Eye (tissue), 1 donor: ENCODE measurements at places on chromosomes 5 and 9.
A peak's percentile ranks its signal among the peaks of the same experiment; 100 is the strongest.

DNA sequence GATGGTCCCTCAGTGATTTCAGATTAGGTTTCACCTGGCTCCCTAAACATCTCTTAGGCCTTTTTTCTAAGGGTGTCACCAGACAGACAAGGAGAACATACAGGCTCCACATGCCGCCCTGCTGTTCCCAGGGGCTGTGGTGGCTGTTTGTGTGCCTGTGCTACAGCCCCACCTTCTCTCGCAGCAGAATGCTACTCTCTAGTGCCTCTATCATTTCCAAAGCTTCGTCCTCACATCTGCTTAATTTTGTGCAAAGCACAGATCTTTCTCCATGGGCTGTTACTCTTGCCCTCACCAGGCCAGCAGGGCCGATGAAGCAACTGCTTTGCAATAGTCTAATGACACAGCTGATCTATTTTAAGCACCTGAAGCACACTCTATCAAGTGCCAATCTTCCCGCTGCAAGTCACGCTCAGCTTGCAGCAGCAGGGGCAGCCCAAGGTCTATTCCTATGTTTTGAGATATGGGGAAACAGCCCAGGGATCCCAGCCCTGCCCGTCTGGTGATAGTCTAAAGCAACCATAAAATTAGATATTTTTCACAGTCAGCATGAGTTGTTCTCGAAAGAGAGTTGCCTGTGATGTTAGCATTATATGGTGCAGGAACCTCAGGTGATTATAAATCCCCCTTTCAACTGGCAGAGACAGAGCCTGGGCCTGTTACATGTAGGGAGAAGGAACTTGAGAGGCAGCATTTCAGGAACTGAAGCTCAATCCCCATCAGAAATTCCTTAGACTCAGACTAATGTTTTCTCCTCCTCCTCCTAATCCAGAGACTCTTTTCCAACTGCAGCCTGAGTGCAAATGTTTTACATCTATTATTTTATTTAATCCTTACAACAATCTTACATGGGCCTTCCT, 12.7 kb downstream of the ABLIM3 start:
- no peak for DNase-seq

DNA sequence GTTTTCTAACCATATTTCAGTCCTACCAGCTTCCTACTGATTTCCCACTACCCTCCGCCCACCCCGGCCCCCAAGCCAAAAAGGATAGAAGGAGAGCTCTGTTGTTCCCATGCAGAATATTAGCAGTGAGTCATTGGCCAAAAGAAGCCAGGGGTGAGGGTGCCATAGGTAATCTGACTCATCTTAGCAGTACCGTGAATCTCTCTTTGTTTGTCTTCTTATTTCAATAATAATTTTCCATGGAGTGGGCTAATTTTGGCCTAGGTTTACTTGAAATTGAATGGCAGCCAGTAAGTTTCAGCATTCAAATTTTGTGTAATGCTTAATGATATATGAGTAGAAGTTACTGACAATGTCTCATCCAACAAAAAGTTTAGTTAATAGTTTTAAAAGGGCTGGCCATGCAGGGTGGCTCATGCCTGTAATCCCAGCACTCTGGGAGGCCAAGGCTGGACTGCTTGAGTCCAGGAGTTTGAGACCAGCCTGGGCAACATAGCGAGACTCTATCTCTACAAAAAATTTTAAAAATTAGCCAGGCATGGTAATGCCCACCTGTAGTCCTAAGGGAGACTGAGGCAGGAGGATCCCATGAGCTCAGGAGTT, 74.2 kb downstream of the C9orf152 start:
- DNase-seq = no peak

DNA sequence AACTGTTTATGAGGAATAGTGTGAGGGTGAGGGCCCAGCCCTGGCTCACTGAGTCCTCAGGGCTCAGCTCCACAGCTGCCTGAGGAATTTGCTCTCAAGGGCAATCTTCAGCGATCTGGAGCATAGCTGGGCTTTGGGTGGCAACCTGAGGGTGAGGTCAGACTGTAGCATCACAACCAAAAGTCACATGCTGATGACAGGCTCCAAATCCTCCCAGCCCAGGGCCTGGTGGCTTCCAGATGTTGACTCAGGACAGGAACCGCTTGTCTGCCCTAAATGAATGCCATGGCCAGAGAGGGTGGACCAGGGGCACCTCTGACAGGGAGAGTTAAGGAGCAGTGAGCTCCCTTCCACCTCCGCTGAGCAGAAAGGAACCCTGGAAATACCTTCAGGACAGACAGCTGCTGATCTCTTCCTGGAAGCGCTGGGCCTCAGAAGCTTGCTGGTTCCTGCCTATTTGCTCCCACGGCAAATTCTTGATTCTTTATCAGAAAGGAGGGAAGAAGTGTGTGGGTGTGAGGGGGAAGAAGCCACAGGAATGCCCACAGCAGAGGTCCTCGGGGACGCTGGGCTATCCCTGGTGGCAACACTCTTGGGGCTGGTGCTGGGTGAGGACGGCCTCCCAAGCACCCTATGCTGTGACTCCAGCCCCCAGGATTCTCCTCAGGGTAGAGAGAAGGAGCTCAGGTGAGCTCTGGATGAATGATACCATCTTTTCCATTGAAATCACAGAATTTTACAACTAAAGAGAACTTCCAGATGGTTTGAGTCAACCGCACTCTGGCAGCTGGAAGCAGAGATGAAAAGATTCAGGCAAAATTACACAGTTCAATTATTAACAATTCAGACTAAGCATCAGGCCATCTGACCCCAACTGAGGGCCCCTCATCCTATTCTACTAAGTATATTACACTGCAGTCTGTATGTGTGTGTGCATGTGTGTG, 13.8 kb upstream of the CTSL start:
- DNase-seq = peak; percentile 51

GRCh38 chr5:122921826-122922225, 76.4 kb downstream of the SNX24 start:
- DNase-seq = peak; percentile 41

GRCh38 chr5:9956725-9957124, 293.0 kb downstream of the ATPSCKMT start:
- DNase-seq = no peak

DNA sequence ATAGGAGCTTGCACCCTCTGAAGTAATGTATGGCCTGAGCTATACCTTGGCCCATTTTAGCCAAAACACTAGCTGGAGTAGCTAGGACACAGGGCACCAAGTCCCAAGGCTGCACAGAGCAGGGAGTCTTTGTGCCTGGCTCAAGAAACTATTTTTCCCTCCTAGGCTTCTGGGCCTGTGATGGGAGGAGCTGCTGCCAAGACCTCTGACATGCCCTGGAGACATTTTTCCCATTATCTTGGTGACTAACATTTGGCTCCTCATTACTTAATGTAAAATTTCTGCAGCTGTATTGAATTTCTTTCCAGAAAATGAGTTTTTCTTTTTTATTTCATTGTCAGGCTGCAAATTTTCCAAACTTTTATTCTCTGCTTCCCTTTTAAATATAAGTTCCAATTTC, 1099.2 kb downstream of the CDH18 start:
- DNase-seq = no peak

DNA sequence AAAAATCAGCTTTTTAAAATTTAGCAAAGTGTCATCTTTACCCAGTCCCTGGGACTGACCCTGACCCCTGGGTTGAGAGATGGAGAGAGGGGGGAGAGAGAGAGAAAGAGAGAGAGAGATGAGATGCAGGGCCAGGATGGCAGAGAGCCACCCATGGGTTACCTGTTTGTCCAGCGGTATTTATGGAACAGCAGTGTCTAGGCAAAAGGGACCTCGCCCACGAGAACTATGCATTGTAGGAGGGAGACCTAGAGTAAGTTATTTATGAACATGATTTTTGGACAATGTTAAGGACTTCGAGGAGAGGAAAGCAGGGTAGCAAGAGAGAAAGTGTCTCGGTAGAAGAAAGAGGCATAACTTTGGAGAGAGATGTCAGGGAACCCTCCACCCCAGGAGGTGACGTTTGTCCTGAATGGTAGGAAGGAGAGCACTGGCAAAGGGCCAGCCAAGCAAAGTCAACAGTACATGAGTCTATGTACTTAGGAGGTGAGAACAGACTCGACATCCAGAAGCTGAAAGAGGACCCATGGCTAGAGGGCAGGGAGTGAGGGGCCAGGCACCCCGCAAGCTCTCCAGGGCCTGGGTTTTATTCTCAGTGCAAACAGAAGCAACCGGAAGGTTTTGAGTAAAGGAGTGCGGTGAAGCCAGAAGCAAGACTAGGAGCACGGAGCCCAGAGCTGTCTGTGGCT, 30.5 kb upstream of the MSX2 start:
- DNase-seq = peak; percentile 24

DNA sequence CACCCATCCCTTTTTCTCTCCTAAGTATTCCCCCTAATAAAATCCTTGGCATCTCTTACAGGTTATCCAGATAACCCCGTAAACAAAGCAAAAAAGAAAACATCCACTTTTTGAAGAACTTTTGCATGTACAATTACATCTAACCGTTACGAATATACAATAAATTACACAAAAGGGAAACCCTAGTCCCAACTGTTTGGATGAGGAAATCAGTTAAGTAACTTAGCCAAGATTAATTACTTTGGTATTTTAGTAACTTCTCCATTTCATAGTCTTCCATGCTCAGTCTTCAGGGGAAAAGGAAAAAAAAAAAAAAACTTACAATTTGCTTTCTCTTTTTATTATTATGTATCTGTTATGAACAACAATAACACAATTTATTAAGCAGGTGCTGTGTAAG, 212.9 kb downstream of the ACTL7B start:
- DNase-seq = no peak
